ENCODE measurements at places on chromosomes 1 and 21.

GRCh38 chr21:41638201-41638790 lies 128.6 kb downstream of the RIPK4 start:
- no peak for DNase-seq

DNA sequence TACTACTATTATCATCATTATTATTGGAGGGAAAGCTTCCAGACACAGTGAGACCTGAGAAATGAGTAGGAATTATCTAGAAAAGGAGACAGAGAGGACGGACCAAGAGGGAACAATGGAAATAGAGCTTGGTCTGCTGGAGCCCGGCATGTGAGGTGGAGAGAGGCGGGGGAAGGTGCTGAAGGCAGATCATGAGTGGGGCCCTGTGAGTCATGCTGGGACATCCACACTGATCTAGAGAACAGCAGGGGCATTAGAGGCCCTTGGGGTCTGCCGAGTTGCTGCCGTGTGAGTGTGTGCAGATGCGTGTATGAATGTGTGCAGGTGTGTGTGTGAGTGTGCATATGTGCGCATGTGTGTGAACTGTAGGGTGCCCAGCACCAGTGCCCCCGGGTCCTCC lies 65.7 kb downstream of the TMCO4 start:
- DNase-seq: no peak

DNA sequence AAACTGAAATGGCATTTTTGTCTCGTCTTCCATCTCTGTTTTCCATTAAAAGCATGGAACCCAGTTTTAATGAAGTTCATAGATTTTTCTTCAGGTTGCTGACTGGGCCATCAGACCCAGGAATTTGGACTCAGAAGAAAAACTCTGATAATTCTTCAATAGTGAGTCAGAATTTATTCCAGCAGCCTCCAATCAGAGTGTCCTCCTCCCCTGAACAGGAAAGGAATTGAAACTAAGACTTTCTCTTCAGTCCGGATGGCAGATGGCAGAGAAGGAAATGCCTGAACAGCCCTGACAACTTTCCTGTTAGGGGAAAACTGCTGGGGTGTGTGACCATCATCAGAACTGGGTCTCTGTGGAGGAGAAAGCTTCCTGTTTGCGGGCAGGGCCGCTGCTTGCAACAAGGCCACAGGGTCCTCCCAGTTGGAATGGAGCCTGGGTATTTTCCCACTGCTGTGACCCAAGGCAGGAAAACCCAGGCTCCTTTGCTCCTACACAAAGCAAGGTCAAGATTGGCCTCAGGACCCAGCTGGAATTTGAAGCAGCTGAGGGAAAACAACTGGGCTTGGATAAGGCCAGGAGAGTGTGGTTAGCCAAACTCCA lies 20.7 kb downstream of the CD34 start:
- DNase-seq: no peak

- DNase-seq: no peak
Observed at GRCh38 chr1:113133038-113133437, 60.0 kb downstream of the LRIG2 start.

DNA sequence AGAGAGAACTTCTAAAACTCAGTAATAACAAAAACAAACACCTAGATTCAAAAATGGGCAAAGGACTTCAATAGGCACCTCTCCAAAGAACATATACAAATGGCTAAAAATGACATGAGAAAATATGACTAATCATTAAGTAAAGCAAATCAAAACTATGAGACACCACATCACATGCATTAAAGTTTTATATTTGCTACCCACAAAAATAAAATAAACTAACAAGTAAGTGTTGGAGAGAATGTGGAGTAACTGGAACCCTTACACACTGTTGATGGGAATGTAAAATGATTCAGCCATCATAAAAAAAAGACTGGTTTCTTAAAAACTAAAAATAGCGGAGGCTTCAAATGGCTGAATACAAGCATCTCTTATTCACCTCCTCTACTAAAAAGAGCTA lies 262.1 kb upstream of the PKN2 start:
- DNase-seq: no peak
